ENCODE measurements at places on chromosomes 16 and 17. TPM values are rescaled to one million over a fixed set of nuclear protein-coding genes. Genes with fewer than 3 reads are reported as not detected.

Gene HASPIN
- total RNA-seq, result 10.5 TPM

Gene SPDYE4
- not detected for total RNA-seq

DNA sequence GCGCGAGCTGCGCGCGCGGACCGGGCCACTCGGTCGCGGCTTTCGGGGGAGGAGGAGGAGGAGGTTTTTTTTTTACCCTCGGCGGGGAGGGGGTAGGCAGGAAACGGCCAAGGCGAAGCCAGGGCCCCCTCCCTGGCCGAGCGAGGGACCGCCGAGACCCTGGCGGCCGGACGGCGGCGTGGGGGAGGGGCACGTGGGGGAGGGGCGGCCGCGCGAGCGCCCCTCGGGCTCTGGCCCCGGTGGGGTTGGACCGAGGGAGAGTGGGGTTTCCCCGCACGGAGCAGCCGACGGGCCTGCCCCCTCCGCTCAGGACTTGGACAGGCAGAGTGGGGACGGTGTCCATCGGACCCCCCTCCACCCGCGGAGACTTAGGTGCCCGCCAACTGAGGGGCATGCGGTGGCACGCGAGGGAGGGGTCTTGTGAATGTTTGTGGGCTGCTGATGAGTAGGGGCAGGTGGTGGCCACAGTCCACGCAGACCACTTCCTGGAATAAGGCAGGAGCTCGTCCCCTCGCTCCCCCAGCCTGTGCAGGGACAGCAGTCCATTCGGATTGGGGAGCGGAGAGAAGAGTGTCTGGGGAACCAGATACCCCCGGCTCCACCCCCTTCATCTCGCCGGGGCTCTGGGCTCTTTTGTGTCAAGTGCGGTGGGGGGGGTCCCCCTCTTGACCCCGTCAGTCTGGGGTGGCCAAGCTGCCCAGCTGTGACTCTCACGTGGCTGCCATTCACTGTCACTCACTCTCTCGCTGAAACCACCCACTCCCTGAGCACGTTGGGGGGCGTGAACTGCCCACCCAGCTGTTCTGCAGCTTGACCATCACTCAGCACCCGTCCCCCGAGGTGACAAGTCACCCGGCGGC lies 3.0 kb upstream of the CHD3 start:
- DNase-seq, result peak; percentile 18

DNA sequence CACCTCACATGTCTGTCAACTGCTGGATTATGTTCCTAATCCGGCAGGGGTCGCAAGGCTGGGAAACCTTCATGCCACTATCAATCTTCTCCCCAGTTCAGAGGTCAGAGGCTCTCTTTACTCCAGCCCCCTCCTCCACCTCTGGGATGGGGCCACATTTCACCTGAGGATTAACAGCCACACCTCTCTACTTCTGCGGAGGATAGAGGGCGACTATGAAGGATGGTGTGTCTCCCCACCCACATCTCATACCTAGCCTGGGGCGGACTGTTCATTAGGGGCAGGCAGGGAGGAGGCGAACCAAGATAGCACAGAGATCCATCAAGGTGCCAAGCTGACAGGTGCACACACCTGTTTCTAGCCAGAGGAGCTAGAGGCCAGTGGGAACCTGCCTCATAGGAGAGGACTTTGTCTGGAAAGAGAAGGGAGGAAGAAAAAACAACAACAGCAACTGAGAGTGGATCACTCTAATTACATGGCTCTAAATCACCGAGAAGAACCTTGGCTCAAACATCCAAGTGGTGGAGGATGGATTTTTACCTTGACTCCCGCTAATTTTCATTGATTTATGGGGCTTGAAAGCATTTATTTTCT lies 41.9 kb upstream of the SKAP1 start:
- DNase-seq, result no peak

Gene DOC2B
- not detected for total RNA-seq

GRCh38 chr17:77489239-77489892 lies 348.6 kb downstream of the SEC14L1 start:
- DNase-seq, result no peak

Gene MAFG
- total RNA-seq, result 19.1 TPM

Gene TBC1D3I
- total RNA-seq, result 0.09 TPM

DNA sequence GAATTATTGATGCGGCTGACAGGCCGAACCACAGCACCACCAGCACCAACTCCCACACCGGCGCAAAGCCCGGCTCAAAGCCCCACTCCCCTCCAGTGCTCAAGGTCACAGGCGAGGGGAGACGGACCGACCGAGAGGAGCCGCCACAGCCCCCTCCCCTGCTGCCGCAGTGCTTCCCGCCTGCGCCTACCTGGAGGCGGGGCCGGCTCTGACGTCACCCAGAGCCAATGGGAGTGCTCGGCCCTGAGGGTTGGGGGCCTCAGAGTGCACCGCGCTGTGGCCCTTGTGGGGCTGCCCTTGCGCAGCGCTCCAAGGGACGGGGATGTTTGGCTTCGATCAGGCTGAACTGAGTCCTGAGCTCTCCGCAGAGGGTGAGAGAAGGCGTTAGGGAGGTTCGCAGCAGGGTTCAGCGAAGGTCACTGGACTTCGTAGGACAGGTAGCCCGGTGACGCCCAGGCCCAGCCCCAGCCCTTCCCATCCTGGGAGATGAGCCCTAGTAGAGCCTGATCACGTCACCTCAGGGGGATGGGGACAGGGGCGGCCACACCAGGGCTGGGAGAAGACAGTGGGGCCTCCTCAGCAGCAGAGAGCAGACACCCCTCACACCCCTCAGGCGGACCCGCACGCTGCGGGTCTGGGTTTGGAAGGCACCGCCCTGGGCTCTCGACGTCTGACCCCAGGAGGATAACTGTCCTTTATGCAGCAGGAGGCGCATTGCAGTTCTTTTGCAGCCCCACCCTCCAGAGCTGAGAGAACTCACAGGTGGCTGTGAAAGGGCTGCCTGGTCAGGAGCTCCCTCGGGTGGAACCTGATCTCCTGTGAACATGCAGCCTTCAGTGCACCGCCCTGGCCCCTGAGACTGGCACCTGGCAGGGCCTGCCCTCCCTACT lies 1.5 kb downstream of the NDRG4 start:
- DNase-seq, result no peak

DNA sequence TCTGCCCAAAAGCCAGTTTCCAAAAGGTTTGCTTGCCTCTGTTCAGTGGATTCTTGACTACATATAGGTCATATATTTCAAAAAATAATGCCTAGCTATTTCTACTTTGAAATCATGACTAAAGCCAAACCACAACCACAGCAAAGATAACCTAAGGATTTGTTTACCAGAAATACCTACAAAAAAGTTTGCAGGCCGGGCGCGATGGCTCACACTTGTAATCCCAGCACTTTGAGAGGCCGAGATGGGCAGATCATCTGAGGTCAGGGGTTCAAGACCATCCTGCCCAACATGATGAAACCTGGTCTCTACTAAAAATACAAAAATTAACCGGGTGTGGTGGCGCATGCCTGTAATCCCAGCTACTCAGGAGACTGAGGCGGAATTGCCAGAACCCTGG lies 15.2 kb downstream of the CARHSP1 start:
- DNase-seq, result no peak

Gene SPG7
- total RNA-seq, result 78.1 TPM

Gene TUFM
- total RNA-seq, result 74.6 TPM

DNA sequence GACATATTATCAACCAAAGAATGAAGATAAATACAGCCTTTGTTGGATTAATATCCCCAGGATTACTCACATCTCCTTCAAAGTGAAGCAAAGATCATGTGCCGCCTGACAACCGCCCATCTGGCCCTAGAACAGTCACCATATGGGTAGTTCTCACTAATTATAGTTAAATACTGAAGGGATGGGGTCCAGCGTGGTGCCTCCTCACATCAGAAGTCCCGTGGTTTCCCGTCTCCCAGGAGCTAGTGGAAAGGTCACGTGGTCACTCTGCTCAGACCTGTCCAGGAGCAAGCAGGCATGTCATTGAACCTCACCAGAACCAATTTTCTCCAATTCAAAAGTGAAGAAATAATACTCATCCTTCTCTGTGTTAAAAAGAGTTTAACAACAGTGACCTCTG lies 434.5 kb downstream of the SHISA9 start:
- no peak for DNase-seq

- peak; percentile 91 for DNase-seq
Measured at GRCh38 chr16:68022728-68023537, at the start of the genes DDX28 and DUS2. Gene DDX28, minus strand, starts transcription at chr16:68023232. Its CDS starts 30 bp downstream, at chr16:68023202. Gene DUS2, plus strand, starts transcription at chr16:68023284. Its CDS starts 14,740 bp downstream, at chr16:68038024.

DNA sequence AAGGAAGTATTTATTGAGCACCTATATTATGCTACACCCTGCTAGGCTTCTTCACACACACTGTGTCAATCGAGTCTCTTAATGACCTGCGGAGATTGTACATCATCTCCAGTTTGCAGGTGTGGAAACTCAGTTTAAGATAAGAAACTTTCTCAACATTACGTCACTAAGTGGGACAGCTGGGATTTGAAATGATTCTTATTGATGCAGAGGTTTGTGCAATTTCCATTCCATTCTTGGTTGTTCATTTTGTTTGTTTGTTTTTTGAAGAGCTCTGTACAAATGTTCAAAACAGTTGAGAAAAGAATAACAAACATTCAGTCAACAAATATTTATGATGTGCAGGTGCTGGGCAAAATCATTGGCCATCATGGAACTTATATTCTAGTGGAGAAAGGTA lies 84.8 kb downstream of the MAP2K6 start:
- DNase-seq, result no peak

DNA sequence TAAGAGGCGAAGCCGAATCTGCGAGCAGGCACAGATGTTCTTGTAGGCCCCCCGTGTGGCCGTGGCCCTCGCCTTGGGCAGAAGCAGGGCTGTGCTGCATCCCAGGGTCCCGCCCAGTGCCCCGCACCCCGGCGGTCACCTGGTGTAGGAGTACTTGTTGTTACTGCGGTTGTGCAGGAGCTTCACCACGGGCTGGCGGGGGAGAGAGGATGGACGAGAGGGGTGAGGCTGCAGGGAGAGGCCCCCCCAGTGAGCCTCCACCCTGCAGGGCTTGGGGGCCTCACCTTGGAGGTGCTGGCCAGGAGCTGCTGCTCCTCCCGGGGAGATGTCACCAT lies 11.4 kb downstream of the ASPHD1 start:
- DNase-seq, result no peak

- peak; percentile 31 for DNase-seq
Measured at GRCh38 chr17:63041251-63041650, 75.2 kb downstream of the TANC2 start.

- DNase-seq, result no peak
Measured at GRCh38 chr16:6309271-6309670, 1023.4 kb upstream of the RBFOX1 start.

Gene BCL6B
- total RNA-seq, result 0.41 TPM

DNA sequence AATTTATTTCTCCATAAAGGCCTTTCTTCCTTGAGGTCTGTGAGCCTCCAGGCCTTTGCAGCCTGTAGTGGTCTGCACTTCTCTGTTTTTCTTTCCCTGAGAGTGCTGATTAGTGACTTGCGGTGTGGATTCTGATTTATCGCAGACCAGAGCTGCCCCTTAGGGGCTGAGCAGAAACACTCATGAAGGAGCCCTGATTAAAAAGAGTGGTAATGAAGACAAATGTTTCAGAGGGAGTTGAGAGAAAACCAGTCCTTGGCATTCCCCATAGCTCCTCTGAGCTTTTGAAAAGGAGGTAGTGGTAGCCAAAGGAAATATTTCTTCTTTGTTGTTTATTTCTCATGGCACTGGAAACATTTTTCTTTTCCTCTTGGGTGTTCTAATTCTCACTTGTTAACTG lies 268.1 kb upstream of the TBX2 start:
- DNase-seq, result no peak

GRCh38 chr17:1398931-1399678 lies 917 bp downstream of the YWHAE start:
- peak; percentile 44 for DNase-seq

- DNase-seq, result peak; percentile 32
Measured at GRCh38 chr17:73349138-73349537, 37.3 kb upstream of the CDC42EP4 start.

GRCh38 chr17:40129498-40129897 lies 7.7 kb downstream of the MSL1 start:
- no peak for DNase-seq

DNA sequence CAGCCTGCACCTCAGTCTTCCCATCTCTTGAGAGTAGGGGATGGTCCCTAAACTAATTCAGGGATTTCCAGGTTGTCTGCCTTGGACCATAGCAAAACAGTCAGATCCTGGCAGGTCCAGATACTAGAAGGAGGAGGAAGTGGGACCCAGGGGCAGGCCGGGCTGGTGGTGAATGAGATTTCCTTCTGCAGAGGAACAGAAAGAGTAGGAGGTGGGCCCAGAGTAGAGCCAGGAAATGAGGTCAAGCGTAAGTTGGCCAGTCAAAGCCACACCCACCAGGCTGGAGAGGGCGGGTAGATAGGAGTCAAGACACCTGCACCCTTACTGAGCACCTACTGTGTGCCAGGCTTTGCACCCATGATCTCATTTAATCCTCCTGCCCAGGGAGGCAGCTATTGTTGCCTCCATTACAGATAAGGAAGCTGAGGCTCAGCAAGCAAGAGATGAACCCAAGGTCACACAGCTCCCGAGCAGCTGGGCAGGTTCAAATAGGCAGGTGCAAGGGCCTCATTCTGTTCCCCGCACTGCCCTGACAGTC lies 2.6 kb downstream of the CDH5 start:
- no peak for DNase-seq

Gene CDYL2
- 5.2 TPM for total RNA-seq

- DNase-seq, result no peak
Measured at GRCh38 chr16:81833751-81834150, 54.7 kb downstream of the PLCG2 start.

DNA sequence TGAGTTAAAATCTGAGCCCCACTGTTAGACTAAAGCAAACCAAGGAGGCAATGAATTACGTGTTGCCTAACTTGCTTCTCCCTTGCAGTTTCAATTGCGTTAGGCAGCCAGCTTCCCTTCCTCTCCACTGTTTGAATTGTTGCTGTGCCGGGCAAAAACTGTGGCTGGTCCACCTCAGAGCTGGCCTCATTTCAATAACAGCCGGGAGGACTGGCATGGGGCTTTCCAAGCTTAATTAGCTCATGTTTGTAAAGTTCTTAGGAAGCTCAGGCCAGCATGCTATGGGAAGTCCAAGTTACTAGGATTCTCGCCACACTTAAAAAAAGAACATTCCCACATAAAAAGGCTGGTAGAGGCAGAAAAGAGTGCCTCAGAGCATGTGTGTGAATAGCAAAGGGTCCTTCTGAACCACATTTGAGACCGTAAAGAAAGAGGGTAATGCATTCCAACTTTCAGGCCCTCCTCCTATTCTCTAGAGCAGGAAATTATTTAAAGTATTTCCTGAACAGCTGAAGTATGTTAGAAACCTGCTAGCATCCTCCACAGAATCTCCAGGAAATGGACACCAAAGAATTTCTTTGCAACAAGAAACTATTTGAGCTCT lies 79.0 kb upstream of the SMURF2 start:
- DNase-seq, result peak; percentile 86

- peak; percentile 83 for DNase-seq
Measured at GRCh38 chr16:25051406-25052150, 36.4 kb upstream of the ARHGAP17 start.

GRCh38 chr16:2962334-2963073 lies 1.6 kb upstream of the KREMEN2 start:
- DNase-seq, result no peak

Gene KCNJ18
- total RNA-seq, result not detected

- DNase-seq, result peak; percentile 31
Measured at GRCh38 chr16:86798247-86799041, 220.1 kb downstream of the FOXL1 start.

DNA sequence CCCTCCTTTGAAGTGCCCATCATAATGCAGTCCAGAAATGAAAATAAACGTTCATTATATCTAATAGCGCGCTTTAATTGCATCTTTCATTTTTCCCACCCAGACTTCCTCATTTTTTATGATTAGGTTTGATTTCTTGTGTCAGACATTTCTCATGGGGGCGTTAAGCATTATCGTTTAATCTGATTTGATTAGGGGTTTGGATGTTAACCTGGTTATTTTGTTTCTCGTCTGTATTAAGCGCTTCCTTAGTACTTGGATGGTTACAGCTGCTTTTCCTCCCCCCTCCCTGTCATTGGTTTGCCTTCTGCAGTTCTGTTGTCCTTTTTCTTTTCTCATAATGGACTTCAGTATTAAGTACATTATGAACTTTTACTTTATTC lies 540 bp downstream of the MFSD11 start:
- DNase-seq, result peak; percentile 29

Gene SPIRE2
- total RNA-seq, result 7.1 TPM
